ENCODE measurements at places on chromosomes 6 and 20. TPM values are rescaled to one million over a fixed set of nuclear protein-coding genes. Genes with fewer than 3 reads are reported as not detected.

The CST2 gene
- not detected for total RNA-seq

The OSTM1 gene
- 34.5 TPM for total RNA-seq

The RIMS4 gene
- 0.13 TPM for total RNA-seq

The BNIP5 gene
- 0.44 TPM for total RNA-seq

The GPX5 gene
- not detected for total RNA-seq

The HLA-DQB1 gene
- 13.8 TPM for total RNA-seq

The CENPW gene
- total RNA-seq: 5.8 TPM

The COL9A3 gene
- total RNA-seq: 4.3 TPM

The AIF1 gene
- 44.1 TPM for total RNA-seq

The CNR1 gene
- total RNA-seq: 4.8 TPM

The CNBD2 gene
- total RNA-seq: 7.4 TPM

The RIN2 gene
- total RNA-seq: 109 TPM
